Pancreas (tissue), 10 donors: ENCODE measurements at places on chromosomes 7 and 10. TPM values are rescaled to one million over a fixed set of nuclear protein-coding genes. Genes with fewer than 3 reads are reported as not detected.
A peak's percentile ranks its signal among the peaks of the same experiment; 100 is the strongest.

GRCh38 chr7:94042381-94042780 is 38.2 kb upstream of the BET1 start:
- no peaks in the 10 kb centered on the region for H3K27me3 ChIP-seq
- no peak overlapping the region for H3K4me3 ChIP-seq
- no peaks in the 10 kb centered on the region for H3K36me3 ChIP-seq
- no peak for DNase-seq

- H3K4me3 ChIP-seq, result no peak overlapping the region
- no peak for DNase-seq
- H3K27ac ChIP-seq, result no peak overlapping the region
- H3K4me1 ChIP-seq, result no peaks in the 10 kb centered on the region
These were observed 171.0 kb upstream of the SHH start for GRCh38 chr7:155983176-155983815.

GRCh38 chr7:8418629-8419245 is 14.7 kb upstream of the NXPH1 start:
- no peak overlapping the region for H3K4me3 ChIP-seq
- no peaks in the 10 kb centered on the region for H3K27me3 ChIP-seq
- no peak overlapping the region for H3K27ac ChIP-seq
- H3K4me1 ChIP-seq, result no peaks in the 10 kb centered on the region
- DNase-seq, result peak; percentile 57

- no peak overlapping the region for H3K27ac ChIP-seq
- no peaks in the 10 kb centered on the region for H3K27me3 ChIP-seq
- H3K4me1 ChIP-seq, result no peaks in the 10 kb centered on the region
- H3K36me3 ChIP-seq, result no peaks in the 10 kb centered on the region
- no peak for DNase-seq
These were observed 15.1 kb upstream of the CROT start for GRCh38 chr7:87330316-87330715.

The SHTN1 gene
- 27.3 TPM for total RNA-seq

DNA sequence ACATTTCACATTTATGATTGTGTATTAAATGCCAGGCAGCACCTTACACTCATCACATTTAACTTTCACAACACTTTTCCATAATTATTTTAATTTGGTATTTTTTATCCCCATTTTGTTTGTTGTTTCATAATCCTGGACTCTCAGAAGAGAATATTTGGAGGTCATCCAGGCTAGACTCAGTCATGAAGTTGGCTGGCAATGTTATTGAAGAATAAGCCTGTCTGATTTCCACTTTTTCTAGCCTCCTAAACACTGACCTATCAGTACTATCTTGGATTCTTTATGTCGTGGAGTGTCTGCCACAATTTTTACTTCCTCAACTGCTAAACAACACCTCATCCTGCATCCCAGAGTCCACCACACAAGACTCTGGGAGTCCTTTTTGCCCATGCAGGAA is 372.3 kb upstream of the NRP1 start:
- H3K4me3 ChIP-seq, result no peak overlapping the region
- H3K27ac ChIP-seq, result no peak overlapping the region
- no peaks in the 10 kb centered on the region for H3K27me3 ChIP-seq
- no peak for DNase-seq
- H3K36me3 ChIP-seq, result no peaks in the 10 kb centered on the region

- no peaks in the 10 kb centered on the region for H3K36me3 ChIP-seq
- DNase-seq, result no peak
- no peaks in the 10 kb centered on the region for H3K27me3 ChIP-seq
- H3K4me1 ChIP-seq, result no peaks in the 10 kb centered on the region
- H3K4me3 ChIP-seq, result no peak overlapping the region
- no peak overlapping the region for H3K27ac ChIP-seq
These were observed 280.3 kb downstream of the USP6NL start for GRCh38 chr10:11331046-11331577.

GRCh38 chr7:17832820-17833355 is 107.4 kb downstream of the SNX13 start:
- H3K36me3 ChIP-seq, result no peaks in the 10 kb centered on the region
- no peak overlapping the region for H3K4me3 ChIP-seq
- DNase-seq, result no peak
- no peaks in the 10 kb centered on the region for H3K27me3 ChIP-seq
- no peak overlapping the region for H3K27ac ChIP-seq
- no peaks in the 10 kb centered on the region for H3K4me1 ChIP-seq

DNA sequence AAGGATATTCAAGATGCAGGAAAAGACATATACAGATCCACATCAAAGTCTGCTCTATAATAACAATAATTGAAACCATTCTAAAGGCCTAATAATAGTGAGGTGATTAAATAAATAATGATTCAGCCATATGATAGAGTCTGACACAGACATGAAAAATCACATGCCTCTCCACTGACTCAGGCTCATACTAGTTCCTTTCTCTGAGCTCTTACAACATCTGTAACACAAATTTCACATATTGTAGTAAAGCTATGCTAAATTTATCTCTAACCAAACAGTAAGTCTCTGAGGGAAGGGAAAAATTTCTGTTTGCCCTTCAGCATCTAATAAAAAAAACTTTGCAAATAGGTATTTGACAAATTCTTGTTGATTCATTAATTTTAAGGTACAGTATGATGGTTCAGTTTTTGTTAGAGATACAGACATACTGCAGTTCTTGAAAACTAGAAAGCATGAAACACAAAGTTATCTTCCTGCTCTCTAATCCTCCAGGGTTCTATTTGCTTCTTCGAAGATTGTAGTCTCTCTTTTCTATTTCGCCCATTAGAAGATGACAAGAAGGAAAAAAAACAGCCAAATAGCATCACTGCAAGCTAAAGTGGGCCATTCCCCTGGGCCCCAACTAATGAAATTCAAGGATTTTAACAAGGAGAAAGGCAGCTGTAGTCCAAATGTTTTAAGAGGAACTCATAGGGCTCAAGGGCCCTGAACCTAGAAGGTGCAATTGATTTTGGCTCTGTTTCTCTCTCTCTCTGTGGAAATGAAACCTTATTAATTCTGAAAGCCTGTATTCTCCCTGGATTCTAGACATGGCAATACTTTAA is 53.9 kb downstream of the CUBN start:
- H3K36me3 ChIP-seq, result no peaks in the 10 kb centered on the region
- DNase-seq, result no peak
- H3K27ac ChIP-seq, result no peak overlapping the region
- no peaks in the 10 kb centered on the region for H3K27me3 ChIP-seq

GRCh38 chr7:1281068-1281467 is 48.4 kb downstream of the UNCX start:
- H3K27ac ChIP-seq, result no peak overlapping the region
- no peaks in the 10 kb centered on the region for H3K4me1 ChIP-seq
- H3K27me3 ChIP-seq, result no peaks in the 10 kb centered on the region
- no peak overlapping the region for H3K4me3 ChIP-seq
- H3K36me3 ChIP-seq, result no peaks in the 10 kb centered on the region

- no peak for DNase-seq
- H3K27me3 ChIP-seq, result no peaks in the 10 kb centered on the region
- H3K36me3 ChIP-seq, result no peaks in the 10 kb centered on the region
- H3K4me1 ChIP-seq, result peaks cover 19% of the 10 kb centered on the region
- H3K4me3 ChIP-seq, result no peak overlapping the region
- H3K27ac ChIP-seq, result no peak overlapping the region
These were observed 154.1 kb upstream of the AHR start for GRCh38 chr7:17144322-17144721.

The PALD1 gene
- total RNA-seq, result 15.1 TPM

GRCh38 chr7:90629297-90629918 is 33.3 kb downstream of the CDK14 start:
- H3K4me3 ChIP-seq, result no peak overlapping the region
- no peaks in the 10 kb centered on the region for H3K27me3 ChIP-seq
- DNase-seq, result no peak
- no peaks in the 10 kb centered on the region for H3K36me3 ChIP-seq
- H3K4me1 ChIP-seq, result no peaks in the 10 kb centered on the region

GRCh38 chr10:26441491-26442214 is 3.5 kb downstream of the APBB1IP start:
- no peaks in the 10 kb centered on the region for H3K36me3 ChIP-seq
- no peak overlapping the region for H3K27ac ChIP-seq
- H3K27me3 ChIP-seq, result no peaks in the 10 kb centered on the region
- H3K4me3 ChIP-seq, result no peak overlapping the region
- DNase-seq, result no peak

DNA sequence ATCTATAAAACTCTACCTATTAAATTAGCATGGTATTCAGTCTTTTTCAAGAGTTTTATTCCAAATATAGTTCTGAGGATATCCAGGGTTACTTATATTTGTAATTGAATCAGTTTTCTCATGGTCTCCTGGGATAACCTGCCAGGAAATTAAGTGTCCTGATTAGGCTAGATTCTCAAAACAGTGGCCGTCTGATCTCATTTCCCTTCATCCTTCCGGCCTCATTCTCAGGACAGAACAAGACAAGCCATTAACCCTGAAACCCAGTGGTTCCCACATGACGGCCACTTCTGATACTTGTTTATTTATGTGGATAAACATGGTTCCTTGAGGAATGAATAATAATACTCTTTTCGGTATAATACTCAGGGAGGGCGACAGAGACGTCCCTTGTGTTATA is 417.6 kb upstream of the POT1 start:
- no peaks in the 10 kb centered on the region for H3K4me1 ChIP-seq
- H3K4me3 ChIP-seq, result no peak overlapping the region

DNA sequence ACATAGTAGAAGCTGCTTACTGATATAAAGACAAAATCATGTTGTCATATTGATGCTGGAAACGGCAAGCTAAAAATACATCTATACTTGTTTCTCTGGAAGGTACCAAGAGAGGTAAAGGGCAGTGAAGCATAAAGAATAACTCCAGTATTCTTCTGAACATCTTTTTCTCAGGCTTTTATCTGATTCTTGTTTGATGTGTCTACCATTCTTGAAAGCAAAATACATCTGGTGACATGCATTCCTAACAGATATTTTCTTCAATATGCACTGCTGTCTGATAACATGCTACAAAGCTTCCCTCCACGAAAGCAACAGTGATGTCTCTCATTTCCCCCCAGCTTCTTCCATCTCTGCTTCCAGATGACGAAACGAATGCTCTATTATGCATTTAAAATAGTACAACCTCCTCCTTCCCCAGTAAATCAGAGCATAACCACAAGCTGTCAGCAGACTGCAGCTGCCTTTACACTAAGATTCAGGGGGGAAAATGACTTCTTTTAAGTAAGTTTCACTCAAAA is 100.8 kb downstream of the ARHGAP21 start:
- no peak for DNase-seq
- H3K27ac ChIP-seq, result no peak overlapping the region
- no peaks in the 10 kb centered on the region for H3K36me3 ChIP-seq
- H3K4me3 ChIP-seq, result no peak overlapping the region

DNA sequence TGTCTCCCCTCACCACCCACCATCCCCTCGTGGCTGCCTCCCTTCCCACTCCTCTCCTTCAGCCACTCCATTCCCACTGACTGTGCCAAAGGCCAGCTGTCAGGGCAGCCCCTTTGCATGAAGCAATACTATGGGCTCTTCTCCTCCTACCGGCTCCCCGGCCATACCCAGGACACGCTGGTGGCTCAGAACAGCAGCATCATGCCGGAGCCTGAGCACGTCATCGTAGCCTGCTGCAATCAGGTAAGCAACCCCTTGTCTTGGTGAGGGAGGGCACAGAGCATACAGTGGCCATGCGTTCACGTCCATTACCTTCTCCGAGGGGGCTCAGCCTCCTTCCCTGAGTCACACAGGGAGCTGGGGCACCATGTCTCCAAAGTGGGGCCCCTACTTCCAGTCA is 11.6 kb downstream of the CHAT start:
- H3K4me3 ChIP-seq, result no peak overlapping the region
- H3K27me3 ChIP-seq, result no peaks in the 10 kb centered on the region
- no peaks in the 10 kb centered on the region for H3K4me1 ChIP-seq
- DNase-seq, result no peak
- no peak overlapping the region for H3K27ac ChIP-seq

The GPR22 gene
- not detected for total RNA-seq

- no peaks in the 10 kb centered on the region for H3K27me3 ChIP-seq
- no peak for DNase-seq
- H3K36me3 ChIP-seq, result no peaks in the 10 kb centered on the region
- no peak overlapping the region for H3K4me3 ChIP-seq
- no peak overlapping the region for H3K27ac ChIP-seq
These were observed 68.5 kb downstream of the CCDC71L start for GRCh38 chr7:106592282-106593027.

The TMEM254 gene
- 8.9 TPM for total RNA-seq

GRCh38 chr10:70649526-70649925 is 22.8 kb upstream of the ADAMTS14 start:
- H3K4me1 ChIP-seq, result no peaks in the 10 kb centered on the region
- no peaks in the 10 kb centered on the region for H3K36me3 ChIP-seq
- H3K27me3 ChIP-seq, result no peaks in the 10 kb centered on the region
- DNase-seq, result no peak
- no peak overlapping the region for H3K27ac ChIP-seq
- no peak overlapping the region for H3K4me3 ChIP-seq

- no peak overlapping the region for H3K27ac ChIP-seq
- no peak for DNase-seq
- no peaks in the 10 kb centered on the region for H3K4me1 ChIP-seq
- H3K36me3 ChIP-seq, result no peaks in the 10 kb centered on the region
These were observed 228.9 kb upstream of the PITRM1 start for GRCh38 chr10:3401491-3401938.

GRCh38 chr10:78319371-78319770 is 285.7 kb downstream of the RPS24 start:
- H3K27ac ChIP-seq, result no peak overlapping the region
- DNase-seq, result no peak
- H3K36me3 ChIP-seq, result no peaks in the 10 kb centered on the region
- H3K4me1 ChIP-seq, result no peaks in the 10 kb centered on the region
- no peaks in the 10 kb centered on the region for H3K27me3 ChIP-seq
- no peak overlapping the region for H3K4me3 ChIP-seq

- no peak overlapping the region for H3K4me3 ChIP-seq
- no peak overlapping the region for H3K27ac ChIP-seq
- no peak for DNase-seq
These were observed 14.5 kb downstream of the GIMAP8 start for GRCh38 chr7:150464962-150465361.

DNA sequence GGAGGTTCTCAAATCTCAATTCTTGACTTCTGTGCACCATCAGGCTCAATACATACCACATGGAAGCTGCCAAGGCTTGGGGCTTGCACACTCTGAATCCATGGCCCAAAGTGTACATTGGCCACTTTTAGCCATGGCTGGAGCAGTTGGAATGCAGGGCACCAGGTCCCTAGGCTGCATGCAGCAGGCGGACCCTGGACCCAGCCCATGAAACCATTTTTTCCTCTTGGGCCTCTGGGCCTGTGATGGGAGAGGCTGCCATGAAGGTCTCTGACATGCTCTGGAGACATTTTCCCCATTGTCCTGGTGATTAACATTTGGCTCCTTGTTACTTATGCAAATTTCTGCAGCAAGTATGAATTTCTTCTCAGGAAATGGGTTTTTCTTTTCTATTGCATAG is 19.0 kb upstream of the ARMC3 start:
- H3K4me1 ChIP-seq, result no peaks in the 10 kb centered on the region
- no peaks in the 10 kb centered on the region for H3K36me3 ChIP-seq
- H3K27ac ChIP-seq, result no peak overlapping the region
